A549 treated with CORT108297 at 1 μM for 4 hours (cell line): ENCODE measurements at places on chromosomes 12 and 14. TPM values are rescaled to one million over a fixed set of nuclear protein-coding genes. Genes with fewer than 3 reads are reported as not detected.

MTHFD1 gene
- total RNA-seq: 105 to 121 TPM (median 109 TPM) in 5 replicates

ADCY6 gene
- total RNA-seq: 11.9 to 16.6 TPM (median 16.2 TPM) in 5 replicates

TAS2R14 gene
- total RNA-seq: 0.30 to 0.96 TPM (median 0.58 TPM) in 5 replicates

PTGR2 gene
- total RNA-seq: 7.8 to 11.0 TPM (median 8.1 TPM) in 5 replicates

EXOC3L4 gene
- total RNA-seq: 1.1 to 2.5 TPM (median 1.9 TPM) in 5 replicates

C12orf50 gene
- total RNA-seq: 0.06 to 0.08 TPM in 2 of 5 replicates, not detected in the others

OR6C2 gene
- total RNA-seq: not detected in 5 replicates

FLRT2 gene
- total RNA-seq: 3.1 to 4.1 TPM (median 3.3 TPM) in 5 replicates

IL23A gene
- 0.35 to 1.0 TPM (median 0.57 TPM) in 5 replicates for total RNA-seq

SERPINA10 gene
- 0.02 to 0.04 TPM in 2 of 5 replicates, not detected in the others for total RNA-seq

MYF6 gene
- not detected in 5 replicates for total RNA-seq

GPRC5D gene
- total RNA-seq: not detected in 5 replicates

MSI1 gene
- 1.1 to 1.4 TPM (median 1.2 TPM) in 5 replicates for total RNA-seq

PTGER2 gene
- 1.6 to 2.5 TPM (median 1.8 TPM) in 5 replicates for total RNA-seq

USP44 gene
- 0.05 to 0.23 TPM (median 0.13 TPM) in 5 replicates for total RNA-seq

TMEM179 gene
- total RNA-seq: 0.21 to 0.32 TPM (median 0.28 TPM) in 5 replicates

LRFN5 gene
- total RNA-seq: not detected in 5 replicates

SLC5A8 gene
- not detected in 5 replicates for total RNA-seq

SPRYD4 gene
- 1.8 to 2.1 TPM (median 2.0 TPM) in 5 replicates for total RNA-seq

CCDC38 gene
- total RNA-seq: 0.06 to 0.15 TPM (median 0.09 TPM) in 5 replicates

KRT77 gene
- not detected in 5 replicates for total RNA-seq

DPF3 gene
- 0.11 to 0.22 TPM (median 0.13 TPM) in 5 replicates for total RNA-seq

MIPOL1 gene
- total RNA-seq: 2.6 to 3.6 TPM (median 3.0 TPM) in 5 replicates

OASL gene
- 3.5 to 5.0 TPM (median 4.5 TPM) in 5 replicates for total RNA-seq

EIF2B1 gene
- total RNA-seq: 31.5 to 40.3 TPM (median 33.8 TPM) in 5 replicates

SPATA7 gene
- total RNA-seq: 3.7 to 6.0 TPM (median 4.6 TPM) in 5 replicates

CLEC9A gene
- total RNA-seq: not detected in 5 replicates
